ENCODE measurements at places on chromosomes 13 and 19. TPM values are rescaled to one million over a fixed set of nuclear protein-coding genes. Genes with fewer than 3 reads are reported as not detected.

DNA sequence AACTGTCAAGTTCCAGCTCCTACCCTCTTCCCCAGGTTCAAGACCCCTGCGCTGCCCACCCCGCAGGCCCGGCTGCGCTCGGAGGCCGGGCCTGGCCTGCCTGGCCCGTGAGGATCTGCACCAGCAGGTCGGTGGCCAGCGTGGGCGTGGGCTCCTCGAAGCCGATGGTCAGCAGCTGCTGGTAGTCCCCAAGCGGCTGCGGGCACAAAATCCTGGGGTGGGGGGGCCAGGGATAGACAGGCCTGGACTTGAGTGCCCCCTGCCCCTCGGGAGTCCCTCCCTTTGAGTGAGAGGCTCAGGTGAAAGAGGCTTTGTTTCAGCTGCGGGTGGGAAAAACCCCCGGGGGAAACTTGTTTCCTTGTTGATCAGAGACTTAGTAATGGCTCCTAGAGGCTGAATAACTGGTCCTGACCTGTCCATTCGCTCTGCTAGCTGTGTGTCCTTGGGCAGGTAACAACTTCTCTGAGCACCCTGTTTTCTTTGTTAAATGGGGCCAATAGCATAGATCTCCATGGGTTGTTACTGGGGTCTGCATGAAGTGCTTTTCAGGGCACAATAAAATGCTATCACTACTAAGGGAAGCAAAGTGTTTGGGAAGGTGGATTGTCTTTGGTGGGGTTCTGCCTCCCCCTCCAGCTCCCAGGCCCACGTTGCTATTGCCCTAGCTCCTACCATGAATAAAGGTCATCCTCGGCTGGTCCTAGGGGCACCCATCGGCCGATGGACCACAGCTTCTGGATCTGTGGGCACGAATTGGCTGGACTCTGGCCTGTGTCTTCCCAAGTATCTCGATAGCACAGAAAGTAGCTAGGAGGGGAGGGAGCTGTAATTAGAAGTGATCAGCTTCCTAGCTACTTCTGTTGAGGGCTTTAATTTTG is 3.5 kb downstream of the C19orf67 start:
- no peak for DNase-seq

Gene CD209
- not detected for total RNA-seq

GRCh38 chr19:18262917-18263316 is 11.3 kb downstream of the IQCN start:
- no peak for DNase-seq

- no peak for DNase-seq
Measured at GRCh38 chr19:17405250-17406045, at the start of gene BST2. Gene BST2, minus strand, starts transcription at chr19:17405630. Its CDS starts 55 bp downstream, at chr19:17405575.

DNA sequence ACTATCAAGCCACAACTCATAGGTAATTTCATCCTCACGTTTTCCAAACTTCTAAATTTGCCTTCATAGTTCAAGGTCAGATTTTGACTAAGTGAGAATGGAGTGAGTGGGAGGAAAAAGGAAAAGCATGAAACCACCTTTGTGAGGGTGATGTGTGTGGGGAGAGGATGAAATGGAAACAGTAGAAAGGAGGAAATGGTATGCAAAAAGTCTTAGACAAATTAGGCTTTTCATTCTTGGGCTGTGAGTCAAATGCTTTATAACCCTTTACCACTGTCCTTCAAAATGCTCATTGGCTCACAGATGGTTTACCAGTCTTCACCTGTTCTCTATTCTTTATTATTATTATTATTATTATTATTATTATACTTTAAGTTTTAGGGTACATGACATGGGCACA is 127.2 kb downstream of the RAP2A start:
- no peak for DNase-seq

- no peak for DNase-seq
Measured at GRCh38 chr19:11142528-11143171, 12.9 kb downstream of the SPC24 start.

DNA sequence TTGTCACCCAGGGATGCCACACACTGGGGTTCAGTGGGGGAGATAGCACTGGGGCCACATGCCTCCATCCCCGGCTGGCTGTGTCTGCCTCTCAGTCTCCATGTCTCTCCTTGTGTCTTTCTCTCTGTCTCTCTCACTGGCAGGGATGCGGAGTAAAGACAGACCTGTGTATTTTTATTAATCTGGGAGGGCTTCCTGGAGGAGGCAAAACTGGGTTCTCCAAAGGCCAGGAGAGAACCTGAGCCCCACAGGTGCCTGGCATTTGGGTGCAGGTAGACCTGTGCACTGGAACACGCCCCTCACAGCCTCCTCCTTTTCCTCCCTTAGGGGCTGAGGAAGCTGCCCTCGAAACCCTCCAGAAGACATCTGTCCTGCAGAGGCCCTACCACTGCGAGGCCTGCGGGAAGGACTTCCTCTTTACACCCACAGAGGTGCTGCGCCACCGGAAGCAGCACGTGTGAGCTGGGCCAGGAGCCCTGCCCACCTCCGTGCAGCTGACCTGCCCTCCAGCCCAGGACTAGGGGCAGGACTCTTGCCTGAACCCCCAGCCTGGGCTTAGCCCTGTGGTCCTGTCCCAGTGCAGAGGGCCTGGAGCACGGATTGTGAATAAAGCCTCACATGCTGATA is 32.7 kb downstream of the DHX34 start:
- no peak for DNase-seq

DNA sequence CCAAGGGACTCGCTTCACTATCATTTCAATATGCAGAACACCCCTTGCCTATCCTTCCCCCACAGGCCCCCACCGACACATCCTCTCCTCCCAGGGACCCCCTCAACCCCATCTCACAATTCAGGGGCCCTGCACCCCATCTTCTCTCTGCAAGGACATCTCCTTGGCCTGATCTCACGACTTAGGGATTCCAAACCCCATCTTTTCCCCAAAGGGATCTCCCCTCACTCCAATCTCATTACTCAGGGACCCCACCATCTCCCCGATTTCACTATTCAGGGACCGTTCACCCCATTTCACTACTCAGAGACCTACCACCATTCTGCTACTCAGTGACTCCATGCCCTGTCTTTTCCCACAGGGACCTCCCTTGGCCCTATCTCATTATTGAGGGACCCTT is 1.4 kb downstream of the MAP2K2 start:
- DNase-seq: no peak

GRCh38 chr13:19158006-19158405 is 23.6 kb downstream of the TUBA3C start:
- no peak for DNase-seq

DNA sequence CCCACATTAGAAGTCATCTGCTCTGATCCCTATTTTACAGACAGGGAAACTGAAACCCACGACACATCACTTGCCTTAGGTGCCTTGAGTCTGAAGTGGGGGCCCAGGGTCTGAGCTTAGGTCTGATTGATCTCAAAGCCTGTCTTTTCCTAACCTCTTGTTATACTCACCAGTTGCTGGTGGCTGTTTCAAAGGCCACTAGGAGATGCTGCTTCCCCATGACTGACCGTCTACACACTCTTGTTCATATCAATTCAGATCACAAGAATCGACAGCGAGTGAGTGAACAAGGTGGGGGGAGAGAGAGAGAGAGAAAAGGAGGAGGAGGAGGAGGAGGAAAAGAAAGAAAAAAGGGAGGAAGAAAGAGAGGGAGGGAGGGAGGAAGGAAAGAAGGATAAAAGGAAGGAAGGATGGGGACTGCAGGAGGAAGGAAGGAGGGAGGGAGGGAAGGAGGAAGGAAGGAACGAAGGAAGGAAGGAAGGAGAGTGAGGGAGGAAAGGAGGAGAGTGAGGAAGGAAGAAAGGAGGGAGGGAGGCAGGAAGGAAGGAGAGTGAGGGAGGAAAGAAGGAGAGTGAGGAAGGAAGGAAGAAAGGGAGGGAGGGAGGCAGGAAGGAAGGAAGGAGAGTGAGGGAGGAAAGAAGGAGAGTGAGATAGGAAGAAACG is 3.3 kb downstream of the OR10H1 start:
- DNase-seq: no peak

Gene HPN
- total RNA-seq: 2.0 TPM

Gene BORA
- 16.3 TPM for total RNA-seq

GRCh38 chr13:112893570-112894422 is 75.2 kb upstream of the MCF2L start:
- no peak for DNase-seq

GRCh38 chr19:49431330-49431749 is 6.2 kb downstream of the GFY start:
- no peak for DNase-seq

DNA sequence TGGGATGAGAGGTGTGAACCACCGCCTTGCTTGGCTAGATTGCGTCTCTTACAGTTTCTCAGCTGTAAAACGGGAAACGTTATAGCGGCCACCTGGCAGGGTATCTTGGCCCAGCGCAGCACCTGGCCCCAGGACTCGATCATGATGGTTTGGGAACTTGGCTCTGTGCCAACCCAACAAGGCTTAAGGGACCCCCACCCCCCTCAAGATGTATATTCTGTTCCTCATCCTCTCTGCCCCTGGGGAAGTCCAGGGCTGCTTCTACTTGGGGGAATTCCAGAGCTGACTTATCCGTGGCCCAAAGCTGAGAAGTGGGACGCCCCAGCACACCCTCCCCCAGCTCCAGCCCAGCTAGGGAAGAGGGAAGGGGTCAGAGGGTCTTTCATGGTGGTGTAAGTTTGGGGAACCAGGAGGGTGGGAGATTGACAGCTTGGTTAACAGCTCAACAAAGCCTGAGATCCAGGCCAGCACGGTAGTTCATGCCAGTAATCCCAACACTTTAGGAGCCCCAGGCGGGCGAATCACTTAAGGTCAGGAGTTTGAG is 695 bp downstream of the ICAM1 start:
- DNase-seq: no peak

DNA sequence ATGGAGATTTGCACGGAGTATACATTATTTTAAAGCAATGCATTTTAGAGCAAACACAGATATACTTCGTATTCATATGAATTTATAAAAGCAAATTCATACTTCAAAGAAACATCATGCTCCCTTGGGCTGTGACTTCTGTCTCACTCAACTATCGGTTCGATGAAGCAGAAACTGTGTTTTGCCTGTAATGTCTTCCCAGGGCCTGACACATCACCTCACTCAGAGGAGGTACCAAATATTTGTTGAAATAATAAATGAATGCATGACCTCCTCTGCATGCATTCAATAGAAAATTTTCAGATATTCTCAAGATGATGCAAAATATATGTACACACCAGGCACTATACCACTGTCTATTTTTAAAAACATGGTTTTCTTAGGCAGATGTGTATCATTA is 432.7 kb downstream of the EFNB2 start:
- no peak for DNase-seq

DNA sequence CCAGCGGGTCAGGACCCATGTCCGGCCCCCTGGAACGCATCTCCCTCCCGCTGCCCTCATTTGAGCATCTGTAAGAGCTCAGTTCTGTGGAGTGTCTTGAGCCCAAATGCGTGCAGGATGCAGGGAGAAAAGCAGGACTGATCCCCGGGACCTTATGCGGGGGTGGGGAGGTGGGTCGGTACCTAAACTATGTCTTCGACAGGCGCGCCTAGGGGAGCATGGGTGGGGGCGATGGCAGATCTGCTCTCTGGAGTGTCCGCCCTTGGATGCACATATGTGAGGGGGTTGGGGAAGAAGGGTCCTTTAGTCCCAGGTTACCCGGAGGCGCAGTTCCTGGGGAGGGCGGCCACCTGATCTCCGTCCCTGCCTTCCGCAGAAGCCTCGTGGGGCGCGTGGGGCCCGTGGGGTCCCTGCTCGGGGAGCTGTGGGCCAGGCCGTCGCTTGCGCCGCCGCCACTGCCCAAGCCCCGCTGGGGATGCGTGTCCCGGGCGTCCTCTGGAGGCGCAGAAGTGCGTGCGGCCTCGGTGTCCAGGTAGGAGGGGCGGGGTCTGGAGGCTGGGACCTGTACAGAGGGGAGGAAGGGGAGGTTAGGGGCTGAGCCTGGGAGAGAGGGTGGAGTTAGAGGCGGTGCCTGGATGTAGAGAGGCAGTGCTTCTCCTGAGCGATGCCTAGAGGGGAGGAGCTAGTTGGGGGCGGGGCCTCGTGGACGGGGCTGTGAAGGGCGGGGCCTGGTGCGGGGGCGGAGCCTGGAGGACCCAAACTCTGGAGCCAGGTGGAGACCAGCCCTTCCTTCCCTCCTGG is 2.9 kb downstream of the CILP2 start:
- no peak for DNase-seq

Gene CTU1
- total RNA-seq: 12.5 TPM
